ENCODE measurements at places on chromosomes 2 and 18.

- no peak for DNase-seq
Measured at GRCh38 chr2:240788482-240788881, 31.5 kb downstream of the KIF1A start.

GRCh38 chr2:132860220-132860619 is 190.2 kb upstream of the LYPD1 start:
- DNase-seq = no peak

DNA sequence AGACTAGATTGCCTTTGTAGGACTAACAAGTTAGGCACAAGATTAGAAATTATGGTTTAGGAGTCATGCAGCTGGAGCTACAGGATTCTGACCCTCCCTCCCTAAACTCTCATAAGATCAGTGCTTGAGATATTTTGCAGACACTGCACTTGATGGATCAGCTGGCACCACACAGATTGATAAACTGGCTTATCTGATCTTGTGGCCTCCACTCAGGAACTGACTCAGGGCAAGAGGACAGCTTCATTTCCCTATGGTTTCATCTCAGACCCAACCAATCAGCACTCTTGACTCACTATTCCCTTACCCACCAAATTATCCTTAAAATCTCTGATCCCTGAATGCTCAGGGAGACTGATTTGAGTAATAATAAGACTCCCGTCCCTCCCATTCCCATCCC is 152.3 kb downstream of the DIS3L2 start:
- DNase-seq = no peak

GRCh38 chr18:289026-289425 is 21.2 kb upstream of the THOC1 start:
- peak; percentile 38 for DNase-seq

DNA sequence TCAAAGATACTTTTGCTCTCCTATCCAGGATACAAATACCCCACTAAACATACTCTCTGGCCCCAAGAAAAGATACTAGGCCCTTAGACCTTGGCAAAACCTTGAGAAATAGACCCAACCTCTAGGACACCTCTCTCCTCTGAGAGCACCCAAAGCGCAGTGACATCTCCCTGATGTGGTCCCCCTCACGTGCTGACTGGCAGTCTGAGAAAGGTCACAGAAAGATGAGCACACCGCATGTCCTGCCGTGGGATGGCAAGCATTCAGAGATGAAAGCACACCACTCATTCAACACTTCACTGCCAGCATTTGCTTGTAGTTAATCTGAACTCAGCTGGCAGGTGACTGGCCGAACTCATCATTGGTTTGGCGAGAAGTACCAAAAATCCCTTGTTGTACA is 6.1 kb upstream of the TBC1D8 start:
- no peak for DNase-seq

- peak; percentile 100 for DNase-seq
Measured at GRCh38 chr18:3177902-3178687, 41.7 kb downstream of the MYOM1 start.

DNA sequence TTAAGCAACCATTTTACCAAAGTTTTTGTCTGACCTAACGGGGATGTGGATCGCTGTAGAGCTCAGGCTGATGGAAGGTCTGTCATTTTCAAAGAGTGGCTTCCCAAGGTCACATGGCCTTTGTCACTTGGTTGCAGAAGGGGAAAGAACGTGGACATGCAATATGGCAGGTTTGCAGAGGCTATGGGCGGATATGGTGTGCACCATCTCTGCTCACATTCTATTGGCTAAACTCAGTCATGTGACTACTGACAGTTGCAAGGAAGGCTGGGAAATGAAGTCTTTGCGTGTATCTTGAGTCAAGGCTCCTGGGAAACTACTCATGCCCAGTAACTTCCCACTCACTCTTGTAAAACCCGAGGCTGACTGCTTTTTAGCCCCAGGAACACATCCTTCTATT is 96.8 kb downstream of the ST6GAL2 start:
- DNase-seq = no peak

- DNase-seq = no peak
Measured at GRCh38 chr2:72723769-72724370, 102.0 kb downstream of the EXOC6B start.

DNA sequence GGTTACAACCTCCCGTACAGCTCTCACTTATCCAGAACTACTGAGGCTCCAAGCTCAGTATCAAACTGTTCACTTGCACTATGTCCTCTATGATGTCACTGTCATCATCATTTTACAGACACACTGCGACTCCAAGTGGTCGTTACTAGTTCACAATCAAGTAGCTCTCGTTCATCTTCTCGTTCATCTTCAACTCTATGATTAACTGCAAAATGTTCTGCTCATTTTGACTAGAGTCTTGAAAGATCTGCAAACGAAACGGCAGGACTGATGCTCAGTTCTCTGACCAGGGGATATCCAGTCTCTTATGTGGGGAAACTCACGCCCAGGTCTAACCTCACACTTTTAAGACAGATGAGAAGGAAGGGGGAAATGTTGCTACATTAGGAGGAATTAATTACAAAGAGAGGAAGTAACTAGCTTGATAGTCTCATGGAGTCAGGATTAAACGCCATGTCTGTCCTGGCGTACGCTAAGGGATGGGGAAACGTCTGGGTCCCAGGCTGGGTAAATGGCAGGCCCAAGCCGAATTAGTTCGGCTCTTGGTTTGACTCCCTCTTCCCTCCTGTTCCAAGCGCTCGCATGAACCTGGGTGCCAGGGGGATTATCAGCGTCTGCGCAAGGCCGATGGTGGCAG is 794 bp upstream of the CHCHD5 start:
- DNase-seq = no peak

DNA sequence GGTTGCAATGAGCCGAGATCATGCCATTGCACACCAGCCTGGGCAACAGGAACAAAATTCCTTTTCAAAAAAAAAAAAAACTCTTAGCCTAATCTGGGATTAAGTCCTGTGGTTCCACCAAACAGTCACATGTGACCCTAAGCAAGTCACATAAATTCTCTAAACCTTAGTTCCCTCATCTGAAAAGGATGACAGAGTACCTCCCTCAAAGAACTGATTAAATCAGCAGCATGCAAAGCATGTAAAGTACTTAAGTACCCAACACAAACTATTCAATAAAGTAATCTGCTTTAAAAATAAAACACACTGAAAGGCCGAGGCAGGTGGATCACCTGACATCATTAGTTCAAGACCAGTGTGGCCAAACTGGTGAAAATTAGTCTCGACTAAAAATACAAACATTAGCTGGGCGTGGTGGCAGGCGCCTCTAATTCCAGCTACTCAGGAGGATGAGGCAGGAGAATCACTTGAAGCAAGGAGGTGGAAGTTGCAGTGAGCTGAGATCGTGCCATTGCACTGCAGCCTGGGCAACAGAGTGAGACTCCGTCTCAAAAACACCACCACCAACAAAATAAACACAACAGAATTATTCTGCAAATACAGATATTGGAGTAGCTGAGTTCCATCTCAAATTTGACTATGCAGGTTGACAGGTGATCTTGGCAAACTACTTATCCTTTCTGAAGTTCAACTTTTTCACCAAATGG is 7.0 kb downstream of the USP34 start:
- DNase-seq = no peak

GRCh38 chr2:28134262-28134812 is 243.8 kb downstream of the BABAM2 start:
- peak; percentile 74 for DNase-seq

DNA sequence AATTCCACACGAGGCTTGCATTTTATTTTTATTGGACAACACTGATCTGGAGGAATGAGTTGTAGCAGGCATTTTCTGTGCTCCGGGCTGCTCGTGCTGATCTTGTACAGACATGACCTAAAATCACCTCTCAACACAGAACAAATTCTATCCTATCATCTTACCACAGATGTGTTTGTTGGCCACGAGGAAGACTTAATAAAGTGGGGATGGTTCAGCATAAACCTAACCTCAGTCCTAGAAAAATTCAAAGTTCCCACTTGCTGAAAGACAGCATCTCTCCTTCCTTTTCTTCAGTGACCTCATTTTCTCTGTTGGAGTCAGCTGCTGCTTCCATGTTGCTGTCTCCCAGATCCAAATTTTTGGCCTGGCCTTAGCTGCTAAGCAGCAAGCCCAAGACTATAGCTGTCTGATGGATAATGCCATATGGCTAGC is 45.3 kb downstream of the RBKS start:
- no peak for DNase-seq

- peak; percentile 46 for DNase-seq
Measured at GRCh38 chr2:158142568-158143332, 41.1 kb downstream of the UPP2 start.

- no peak for DNase-seq
Measured at GRCh38 chr2:36952748-36953197, 13.6 kb downstream of the STRN start.

DNA sequence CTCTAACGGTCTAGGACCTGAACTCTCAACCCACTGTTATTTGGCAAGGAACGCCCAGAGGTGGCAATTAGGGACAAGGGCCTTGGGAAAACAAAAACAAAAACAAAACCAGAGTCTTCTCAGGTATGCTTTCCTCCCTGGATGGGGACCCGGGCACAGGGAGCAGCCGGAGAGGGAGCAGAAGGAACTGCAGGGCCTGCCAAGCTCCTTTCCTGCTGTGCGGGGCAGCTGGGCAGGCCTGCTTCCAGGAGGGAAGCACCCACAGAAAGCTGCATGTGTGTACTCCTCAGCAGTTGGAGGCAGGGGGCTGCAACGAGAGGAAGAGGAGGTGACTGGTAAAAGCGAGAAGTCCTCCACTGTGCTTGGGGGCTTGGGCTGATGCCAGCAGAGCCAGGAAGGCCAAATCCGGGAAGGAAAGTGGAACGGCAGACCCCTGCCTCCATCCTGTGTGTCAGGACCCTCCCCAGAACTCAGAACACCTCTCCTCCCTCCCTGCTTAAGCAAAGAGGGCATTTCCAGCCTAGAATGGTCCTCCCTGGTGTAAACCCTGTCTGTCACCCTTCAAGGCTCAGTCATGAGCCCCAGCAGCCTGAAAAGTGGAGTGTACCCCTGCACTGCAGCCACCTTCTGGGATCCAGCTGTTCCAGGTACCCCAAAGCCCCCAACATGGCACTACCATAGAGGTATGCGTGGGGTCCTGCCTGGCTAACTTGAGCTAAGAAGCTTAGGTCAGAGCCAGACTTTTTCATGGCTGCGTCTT is 56.3 kb downstream of the DNMT3A start:
- DNase-seq = no peak

- DNase-seq = no peak
Measured at GRCh38 chr18:7370375-7370774, 139.5 kb downstream of the LRRC30 start.

GRCh38 chr2:62038975-62039771 is 133.7 kb downstream of the COMMD1 start:
- peak; percentile 92 for DNase-seq

GRCh38 chr2:229243890-229244560 is 27.1 kb downstream of the PID1 start:
- DNase-seq = no peak

GRCh38 chr2:1510176-1510575 is 96.9 kb downstream of the TPO start:
- no peak for DNase-seq

DNA sequence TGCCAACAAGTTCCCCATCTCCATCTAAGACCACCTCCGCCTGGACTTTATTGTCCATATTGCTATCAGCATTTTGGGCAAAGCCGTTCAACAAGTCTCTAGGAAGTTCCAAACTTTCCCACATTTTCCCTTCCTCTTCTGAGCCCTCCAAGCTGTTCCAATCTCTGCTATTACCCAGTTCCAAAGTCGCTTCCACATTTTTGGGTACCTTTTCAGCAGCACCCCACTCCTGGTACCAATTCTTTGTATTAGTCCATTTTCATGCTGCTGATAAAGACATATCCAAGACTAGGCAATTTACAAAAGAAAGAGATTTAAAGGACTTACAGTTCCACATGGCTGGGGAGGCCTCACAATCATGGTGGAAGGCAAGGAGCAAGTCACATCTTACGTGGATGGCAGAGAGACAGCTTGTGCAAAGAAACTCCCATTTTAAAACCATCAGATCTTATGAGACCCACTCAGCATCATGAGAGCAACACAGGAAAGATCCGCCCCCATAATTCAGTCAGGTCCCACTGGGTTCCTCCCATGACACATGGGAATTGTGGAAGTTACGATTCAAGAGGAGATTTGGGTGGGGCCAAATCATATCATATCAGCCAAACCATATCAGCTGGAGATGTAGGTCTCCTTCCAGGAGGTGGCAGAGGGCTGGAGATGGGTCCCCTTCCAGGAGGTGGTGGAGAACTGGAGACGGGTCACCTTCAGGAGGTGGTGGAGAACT is 19.8 kb upstream of the TXNDC2 start:
- peak; percentile 78 for DNase-seq

DNA sequence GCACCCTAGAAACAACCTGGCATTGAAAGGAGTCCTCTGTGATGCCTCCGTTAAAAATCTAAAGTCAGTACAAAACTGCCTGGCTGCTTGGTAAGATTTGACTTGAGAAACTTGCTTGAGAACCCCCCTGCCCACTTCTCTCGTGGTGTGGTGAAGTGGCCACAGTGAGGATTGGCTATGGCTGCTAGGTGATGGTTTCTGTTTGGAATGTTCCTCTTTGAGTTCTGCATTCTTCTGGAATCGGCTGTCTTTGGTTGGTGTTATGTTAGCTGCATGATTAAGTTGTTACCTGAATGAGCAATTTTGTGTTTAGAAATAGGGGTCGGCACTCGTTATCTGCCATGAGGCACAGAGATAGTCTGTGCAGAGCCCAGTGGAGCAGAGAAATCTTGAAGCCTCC is 21.7 kb upstream of the SAG start:
- no peak for DNase-seq

DNA sequence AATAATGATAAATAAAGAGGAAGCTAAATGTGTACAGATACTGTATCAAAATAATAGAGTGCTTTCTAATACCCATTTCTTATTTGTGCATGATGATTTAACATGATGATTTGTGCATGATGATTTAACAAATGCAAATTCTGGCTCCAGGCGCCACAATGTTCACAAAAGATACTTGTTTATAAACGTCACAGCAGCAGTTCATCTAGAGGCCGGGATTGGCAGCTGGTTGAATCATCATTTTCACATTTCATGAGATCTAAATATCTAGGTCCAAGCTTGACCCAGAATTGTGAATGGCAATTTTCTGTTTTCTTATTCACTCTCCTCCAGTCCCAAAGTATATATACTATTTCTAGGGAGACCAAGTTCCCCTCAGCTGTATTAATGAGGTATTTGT is 322.0 kb downstream of the SUCLG1 start:
- no peak for DNase-seq

All from suppressor macrophage (primary cell).